ENCODE measurements at places on chromosomes 7 and 10.

- DNase-seq = no peak
These were observed 75.6 kb upstream of the GPR22 start for GRCh38 chr7:107394276-107394675.

DNA sequence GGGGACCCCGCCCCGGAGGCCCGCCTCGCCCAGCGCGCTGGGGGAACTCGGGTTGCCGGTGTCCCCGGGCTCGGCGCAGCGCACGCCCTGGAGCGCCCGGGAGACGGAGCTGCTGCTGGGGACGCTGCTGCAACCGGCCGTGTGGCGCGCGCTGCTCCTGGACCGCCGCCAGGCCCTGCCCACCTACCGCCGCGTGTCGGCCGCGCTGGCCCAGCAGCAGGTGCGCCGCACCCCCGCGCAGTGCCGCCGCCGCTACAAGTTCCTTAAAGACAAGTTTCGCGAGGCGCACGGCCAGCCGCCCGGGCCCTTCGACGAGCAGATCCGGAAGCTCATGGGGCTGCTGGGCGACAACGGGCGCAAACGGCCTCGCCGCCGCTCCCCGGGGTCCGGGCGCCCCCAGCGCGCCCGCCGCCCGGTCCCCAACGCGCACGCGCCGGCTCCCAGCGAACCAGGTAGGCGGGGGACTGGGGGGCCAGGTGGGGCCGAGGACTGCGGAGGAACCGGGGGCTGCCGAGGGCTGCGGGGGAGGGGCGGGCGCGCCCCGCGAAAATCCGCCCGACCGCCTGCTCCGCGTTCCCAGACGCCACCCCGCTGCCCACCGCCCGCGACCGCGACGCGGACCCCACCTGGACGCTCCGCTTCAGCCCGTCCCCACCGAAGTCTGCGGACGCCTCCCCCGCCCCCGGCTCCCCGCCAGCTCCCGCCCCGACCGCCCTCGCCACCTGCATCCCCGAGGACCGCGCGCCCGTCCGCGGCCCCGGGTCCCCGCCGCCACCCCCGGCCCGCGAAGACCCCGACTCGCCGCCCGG lies 574 bp downstream of the UTF1 start:
- DNase-seq = no peak

DNA sequence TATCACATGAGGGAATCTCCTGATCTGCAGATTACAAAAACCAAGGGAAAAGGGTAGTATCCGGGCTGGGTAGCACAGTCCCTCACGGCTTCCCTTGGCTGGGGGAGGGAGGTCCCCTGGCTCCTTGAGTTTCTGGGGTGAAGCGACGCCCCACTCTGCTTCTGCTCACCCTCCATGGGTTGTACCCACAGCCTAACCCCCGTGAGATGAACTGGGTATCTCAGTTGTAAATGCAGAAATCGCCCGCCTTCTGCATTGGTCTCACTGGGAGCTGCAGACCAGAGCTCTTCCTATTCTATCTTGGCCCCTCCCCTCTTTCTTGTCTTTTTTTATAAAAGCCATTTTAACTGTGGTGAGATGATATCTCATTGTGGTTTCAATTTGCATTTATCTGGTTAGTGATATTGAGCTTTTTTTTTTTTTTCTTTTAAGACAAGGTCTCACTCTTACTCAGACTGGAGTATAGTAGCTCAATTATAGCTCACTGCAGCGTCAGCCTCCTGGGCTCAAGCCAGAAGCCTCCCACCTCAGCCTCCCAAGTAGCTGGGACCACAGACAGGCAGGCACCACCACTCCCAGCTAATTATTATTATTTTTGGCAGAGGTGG lies 87.8 kb downstream of the ABCC2 start:
- DNase-seq = peak; percentile 67

DNA sequence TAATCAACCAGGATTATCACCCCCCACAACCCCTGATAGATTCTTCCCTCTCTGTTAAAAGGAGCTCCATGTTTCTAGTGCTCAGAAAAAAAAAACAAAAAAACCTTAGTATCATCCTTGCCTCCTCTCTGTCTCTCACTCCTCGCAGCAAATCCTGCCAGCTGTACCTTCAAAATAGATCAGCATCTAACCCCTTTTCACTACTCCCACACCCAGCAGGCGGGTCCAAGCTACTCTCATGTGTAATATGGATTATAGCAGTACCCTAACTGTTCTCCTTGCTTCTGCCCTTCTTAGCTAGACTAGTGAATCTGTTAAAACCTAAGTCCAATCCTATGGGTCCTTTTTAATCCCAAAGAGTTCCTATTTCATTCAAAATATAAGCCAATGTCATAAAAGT lies 667.4 kb downstream of the MAGI2 start:
- DNase-seq = no peak

GRCh38 chr10:5645944-5646617 lies 20.3 kb downstream of the ASB13 start:
- no peak for DNase-seq

DNA sequence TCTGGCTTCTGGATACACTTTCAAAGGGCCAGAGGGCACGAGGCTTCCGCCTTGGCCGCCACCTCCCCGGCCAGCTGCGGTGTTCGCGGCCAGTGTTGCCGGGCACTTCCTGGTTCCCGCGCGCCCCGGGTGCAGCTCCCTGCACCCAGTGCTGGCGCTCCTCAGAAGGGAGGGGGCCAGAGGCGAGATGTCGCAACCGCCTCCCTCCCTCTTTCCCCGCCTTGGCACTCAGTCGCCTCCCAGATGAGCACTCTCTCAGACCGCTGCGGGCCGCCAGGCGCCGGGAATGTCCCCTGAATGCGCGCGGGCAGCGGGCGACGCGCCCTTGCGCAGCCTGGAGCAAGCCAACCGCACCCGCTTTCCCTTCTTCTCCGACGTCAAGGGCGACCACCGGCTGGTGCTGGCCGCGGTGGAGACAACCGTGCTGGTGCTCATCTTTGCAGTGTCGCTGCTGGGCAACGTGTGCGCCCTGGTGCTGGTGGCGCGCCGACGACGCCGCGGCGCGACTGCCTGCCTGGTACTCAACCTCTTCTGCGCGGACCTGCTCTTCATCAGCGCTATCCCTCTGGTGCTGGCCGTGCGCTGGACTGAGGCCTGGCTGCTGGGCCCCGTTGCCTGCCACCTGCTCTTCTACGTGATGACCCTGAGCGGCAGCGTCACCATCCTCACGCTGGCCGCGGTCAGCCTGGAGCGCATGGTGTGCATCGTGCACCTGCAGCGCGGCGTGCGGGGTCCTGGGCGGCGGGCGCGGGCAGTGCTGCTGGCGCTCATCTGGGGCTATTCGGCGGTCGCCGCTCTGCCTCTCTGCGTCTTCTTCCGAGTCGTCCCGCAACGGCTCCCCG lies at the start of gene FFAR4:
FFAR4 (plus strand) TSS at position 231 of the 842 bp plus-strand sequence; CDS start at position 287, 56 bp downstream.
- no peak for DNase-seq

DNA sequence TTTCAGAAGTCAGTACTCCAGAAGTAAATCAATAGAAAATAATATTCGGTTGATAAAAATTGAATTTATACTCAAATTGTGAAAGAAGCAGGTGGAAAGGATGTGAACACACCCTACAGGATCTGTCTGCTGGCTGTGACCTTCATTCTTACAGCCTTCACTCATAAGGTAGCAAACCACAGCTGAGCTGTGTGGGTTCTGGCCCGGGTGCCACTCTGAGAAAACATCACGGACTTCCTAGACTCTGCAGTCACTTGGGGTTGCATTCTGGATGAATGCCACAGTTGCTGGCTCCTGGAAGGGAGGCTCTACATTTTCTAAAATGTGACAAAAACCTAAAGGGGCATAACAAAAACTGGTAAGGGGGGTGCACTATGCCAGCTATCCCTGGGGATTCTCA lies 36.0 kb upstream of the ABLIM1 start:
- no peak for DNase-seq

DNA sequence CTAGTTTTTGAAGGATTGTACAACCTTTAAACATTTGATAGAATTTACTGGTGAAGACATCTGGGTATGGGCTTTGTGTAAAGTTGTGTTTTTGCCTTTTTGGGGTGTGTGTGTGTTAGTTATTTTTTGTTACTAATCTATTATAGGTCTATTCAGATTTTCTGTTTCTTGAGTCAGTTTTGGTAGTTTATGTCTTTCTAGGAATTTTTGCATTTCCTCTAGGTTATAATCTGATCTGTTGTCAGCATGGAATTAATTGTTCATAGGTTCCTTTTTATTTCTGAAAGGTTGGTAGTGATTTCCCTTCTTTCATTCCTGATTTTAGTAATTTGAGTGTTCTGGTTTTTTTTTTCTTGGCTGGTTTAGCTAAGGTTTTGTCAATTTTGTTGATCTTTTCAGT lies 17.7 kb downstream of the SEPTIN7 start:
- no peak for DNase-seq

DNA sequence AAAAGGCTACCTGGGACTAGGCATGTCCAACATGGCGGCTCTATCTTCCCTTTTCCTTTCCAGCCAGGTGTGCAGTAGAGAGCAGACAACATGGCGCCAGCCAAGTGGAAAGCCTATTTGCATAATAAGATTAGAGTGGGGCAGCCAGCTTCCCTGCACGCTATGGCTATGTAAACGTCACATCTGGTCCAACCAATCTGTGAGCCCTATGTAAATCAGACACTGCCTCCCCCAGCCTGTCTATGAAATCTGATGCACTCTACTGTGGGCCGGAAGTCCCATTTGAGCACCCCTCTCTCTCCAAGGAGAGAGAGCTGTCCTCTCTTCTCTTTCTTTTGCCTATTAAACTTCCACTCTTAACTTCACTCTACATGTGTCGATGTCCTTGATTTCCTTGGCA lies 984.9 kb upstream of the AUTS2 start:
- DNase-seq = no peak

DNA sequence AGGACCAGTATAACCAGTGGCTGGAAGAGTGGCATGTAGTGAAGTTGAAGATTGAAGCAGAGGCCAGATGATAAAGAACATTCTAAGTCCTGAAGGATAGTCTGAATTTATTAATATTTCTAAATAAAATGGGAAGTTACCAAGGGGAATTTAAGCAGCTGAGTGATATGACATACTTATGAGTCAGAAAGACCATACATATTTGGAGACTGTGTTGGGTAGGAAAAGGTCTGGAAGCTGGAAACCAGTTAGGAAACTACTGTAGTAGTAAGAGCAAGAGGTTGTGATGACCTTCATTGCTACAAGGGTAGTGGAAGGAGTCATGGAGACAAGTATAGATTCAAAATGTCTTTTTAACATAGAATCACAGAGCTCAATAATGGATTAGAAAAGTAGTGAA lies 752.3 kb downstream of the SUGCT start:
- no peak for DNase-seq

- no peak for DNase-seq
These were observed 28.2 kb downstream of the PUS7 start for GRCh38 chr7:105493923-105494315.

- no peak for DNase-seq
These were observed 142.3 kb upstream of the EFCAB10 start for GRCh38 chr7:105723572-105723971.

Measured in activated CD8-positive, alpha-beta memory T cell treated with anti-CD3 and anti-CD28 coated beads for 24 hours (primary cell).